ENCODE measurements at places on chromosomes 4 and X.

GRCh38 chr4:152247271-152247975 is 288.5 kb downstream of the FBXW7 start:
- no peak for DNase-seq

DNA sequence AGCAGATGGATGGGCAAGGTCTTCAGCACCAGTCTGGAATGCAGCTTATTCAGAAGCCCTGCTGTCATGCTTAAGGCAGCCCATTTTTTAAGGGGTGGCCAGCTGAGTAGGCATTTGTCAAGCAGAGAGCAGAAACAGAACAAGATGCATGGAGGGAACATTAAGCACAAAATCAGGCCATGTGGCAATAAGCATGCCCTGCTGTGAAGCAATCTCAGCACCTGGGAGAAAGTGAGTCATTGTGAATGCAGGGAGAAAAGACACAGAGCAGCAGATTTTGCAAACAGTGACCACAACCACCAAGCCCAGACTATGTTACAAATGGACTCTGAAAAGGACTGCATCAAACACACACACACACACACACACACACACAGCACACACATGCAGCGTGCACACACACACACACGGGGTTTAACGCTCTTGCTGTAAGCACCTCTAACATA is 94.1 kb upstream of the GALNT7 start:
- peak; percentile 87 for DNase-seq

DNA sequence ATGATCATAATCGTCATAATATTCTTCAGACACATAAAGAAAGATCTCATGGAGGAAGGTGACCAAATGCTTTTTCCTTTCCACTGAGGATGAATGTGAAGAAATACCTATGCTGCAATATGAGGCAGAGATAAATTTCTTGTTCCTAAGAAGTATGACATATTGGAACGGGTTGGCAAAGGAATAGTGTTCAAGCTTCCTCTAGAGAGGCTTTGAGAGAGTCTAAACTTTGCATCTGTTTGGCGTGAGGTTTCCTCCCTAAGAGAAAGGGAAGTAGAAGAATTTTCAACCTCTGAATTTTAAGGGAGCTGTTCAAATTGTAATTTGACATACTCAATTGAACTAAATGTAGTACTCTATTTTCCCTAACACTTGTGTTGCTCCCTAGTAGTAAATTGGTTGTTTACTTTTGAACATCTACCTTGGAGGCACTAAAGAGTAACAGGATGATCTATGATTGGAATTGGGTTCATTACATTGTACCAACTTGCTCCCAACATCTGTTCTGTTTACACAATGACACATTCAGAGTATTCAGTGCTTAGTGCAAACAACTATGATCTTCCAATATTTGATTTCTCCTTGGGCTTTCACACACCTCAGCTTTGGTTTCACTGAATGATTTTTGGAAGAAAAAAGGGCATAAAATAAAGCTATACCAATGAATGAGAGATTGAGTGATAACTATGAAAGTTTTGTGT is 122.0 kb downstream of the CORIN start:
- peak; percentile 50 for DNase-seq

GRCh38 chrX:16436348-16437188 is 213.4 kb upstream of the S100G start:
- peak; percentile 56 for DNase-seq

- no peak for DNase-seq
These were observed 4.2 kb upstream of the EFNB1 start for GRCh38 chrX:68824565-68825125.

DNA sequence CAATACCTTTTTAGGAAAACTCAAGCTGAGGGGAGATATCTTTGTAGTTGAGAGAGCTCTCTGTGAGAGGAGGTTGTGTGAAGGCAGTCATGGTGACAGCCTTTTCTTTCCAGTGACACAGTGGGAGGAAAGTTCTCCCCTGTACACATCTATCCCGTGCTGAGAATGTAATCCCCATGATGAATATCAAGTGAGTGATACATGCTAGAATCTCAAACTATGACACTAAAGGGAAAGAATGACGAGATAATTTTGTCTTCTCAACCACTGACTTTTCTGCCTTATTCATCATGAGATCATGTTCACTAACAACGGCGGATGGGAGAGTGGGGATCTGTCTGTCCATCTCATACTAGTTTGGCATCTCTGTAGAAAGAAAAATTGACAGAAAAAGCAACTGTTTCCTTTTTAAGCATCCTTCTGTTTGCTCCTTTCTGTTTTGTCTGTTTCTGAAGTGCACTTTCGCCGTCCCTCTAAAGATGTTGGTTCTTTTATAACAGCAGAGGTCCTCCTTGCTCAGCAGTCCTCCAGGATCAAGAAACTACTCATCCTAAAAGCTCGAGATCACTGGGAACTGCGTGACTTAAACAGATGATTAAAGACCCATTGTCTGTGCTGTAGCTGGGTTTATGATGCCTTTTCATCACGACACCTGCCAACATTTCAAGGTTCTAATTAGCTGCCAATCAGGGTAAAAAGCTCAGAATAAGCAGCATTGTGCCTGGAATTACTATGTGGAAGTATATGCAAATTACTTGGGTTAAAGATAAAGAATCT is 137.6 kb downstream of the DCK start:
- DNase-seq, result no peak

- DNase-seq, result no peak
These were observed 14.7 kb downstream of the RHOH start for GRCh38 chr4:40211224-40212185.

DNA sequence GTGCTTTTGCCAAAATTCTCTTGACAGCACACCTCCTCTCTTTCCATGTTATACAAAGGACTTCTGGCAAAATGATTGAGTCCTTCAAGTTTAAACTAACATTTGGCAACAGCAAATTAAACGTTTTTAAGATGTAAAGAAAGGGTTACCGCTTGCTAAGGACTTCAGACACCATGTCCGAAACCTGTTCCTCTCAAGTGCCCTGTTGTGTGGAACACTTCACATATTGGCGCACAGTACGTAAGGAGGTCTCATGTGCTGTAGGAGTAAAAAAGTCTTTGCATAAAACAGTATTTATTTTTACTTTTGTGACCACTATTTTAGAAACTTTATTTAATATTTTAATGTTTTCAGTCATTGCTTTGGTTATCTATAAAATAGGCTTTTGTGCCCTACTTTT is 33.7 kb upstream of the HPRT1 start:
- DNase-seq, result no peak

GRCh38 chr4:33911959-33912358 is 2332.4 kb downstream of the ARAP2 start:
- DNase-seq, result no peak

DNA sequence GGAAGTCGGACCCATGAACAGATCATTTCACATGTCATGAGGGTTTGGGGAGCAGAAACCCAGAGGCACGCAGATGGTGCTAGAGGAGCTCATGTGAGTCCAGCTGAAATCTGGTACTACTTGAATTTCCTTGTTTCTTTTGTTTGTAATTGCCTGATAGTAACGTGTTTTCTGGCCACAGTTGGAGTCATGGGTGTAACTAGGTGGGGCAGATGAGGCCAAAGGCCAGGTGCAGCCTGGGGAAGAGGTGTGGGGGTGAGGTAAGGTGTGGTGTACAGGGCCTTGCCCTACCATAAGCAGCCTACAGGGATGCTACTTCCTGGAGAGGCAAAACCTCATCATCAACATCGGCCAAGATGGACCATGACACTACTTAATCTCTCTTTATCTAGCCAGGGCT is 271.4 kb downstream of the PTTG2 start:
- DNase-seq, result no peak

GRCh38 chr4:155759372-155760252 is 791 bp downstream of the GUCY1B1 start:
- DNase-seq, result peak; percentile 1

DNA sequence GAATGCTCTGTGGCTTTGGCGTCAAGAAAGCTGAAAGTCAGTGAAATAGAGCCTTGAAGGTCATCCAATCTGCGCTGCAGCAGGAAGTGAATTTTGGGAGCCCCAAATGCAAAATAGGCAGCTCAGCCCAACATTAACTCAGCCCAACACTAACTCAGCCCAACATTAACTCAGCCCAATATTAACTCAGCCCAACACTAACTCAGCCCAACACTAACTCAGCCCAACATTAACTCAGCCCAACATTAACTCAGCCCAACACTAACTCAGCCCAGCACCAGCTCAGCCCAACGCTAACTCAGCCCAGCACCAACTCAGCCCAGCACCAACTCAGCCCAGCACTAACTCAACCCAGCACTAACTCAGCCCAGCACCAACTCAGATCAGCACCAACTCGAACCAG is 71.5 kb downstream of the SORBS2 start:
- DNase-seq, result no peak

DNA sequence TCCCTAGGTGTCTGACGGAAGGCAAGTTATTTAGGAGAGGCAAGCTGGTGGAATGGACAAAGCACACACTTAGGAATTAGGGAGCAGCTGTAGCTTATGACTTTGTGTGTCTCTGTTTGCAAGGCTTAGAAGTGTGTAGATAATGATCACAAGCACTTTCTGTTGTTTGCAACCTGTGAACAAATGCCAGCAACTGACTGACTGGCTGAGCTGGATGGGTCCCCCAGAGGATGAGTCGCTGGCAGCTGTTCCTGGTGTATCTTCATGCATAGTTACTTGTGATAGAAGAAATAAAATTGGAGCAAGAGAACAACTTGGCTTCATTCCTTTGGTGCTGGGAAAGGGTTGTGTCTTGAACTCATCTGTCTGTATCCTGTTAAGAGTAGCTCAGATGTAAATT is 64.2 kb upstream of the BEND4 start:
- no peak for DNase-seq

DNA sequence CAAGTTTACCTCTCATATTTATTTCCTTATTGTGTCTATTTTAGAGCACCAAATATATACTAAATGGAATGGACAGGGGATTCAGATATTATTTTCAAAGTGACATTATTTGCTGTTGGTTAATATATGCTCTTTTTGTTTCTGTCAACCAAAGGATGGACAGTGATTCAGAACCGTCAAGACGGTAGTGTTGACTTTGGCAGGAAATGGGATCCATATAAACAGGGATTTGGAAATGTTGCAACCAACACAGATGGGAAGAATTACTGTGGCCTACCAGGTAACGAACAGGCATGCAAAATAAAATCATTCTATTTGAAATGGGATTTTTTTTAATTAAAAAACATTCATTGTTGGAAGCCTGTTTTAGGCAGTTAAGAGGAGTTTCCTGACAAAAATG is 6.2 kb downstream of the FGB start:
- DNase-seq, result no peak

GRCh38 chrX:110142096-110142495 is 139.2 kb downstream of the TMEM164 start:
- no peak for DNase-seq

GRCh38 chrX:11438380-11438723 is 145.1 kb downstream of the AMELX start:
- DNase-seq, result no peak

- DNase-seq, result no peak
These were observed 77.0 kb downstream of the ATP8A1 start for GRCh38 chr4:42579903-42580302.

DNA sequence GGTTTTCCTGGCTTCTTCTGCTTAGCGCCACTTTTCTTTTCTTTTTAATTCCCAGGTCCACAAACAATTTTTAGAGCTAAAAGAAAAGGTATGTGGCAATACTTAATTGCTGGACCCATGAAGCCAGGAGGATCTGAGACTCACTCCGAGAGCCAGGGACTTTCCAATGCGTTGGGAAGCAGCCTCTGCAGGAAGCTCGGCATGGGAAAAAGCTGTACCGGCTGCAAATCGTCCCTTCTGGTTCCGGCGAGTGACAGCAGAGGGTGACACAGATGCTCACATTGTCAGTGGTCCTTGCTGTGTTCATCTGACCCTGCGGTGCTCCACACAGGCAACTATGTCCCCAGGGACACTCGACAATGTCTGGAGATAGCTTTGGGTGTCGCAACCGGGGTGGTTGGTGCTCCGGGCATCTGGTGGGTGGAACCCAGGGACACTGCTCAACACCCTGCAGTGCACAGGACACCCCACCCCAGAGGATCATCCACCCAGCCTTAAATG is 164.0 kb downstream of the PRKX start:
- DNase-seq, result peak; percentile 75

DNA sequence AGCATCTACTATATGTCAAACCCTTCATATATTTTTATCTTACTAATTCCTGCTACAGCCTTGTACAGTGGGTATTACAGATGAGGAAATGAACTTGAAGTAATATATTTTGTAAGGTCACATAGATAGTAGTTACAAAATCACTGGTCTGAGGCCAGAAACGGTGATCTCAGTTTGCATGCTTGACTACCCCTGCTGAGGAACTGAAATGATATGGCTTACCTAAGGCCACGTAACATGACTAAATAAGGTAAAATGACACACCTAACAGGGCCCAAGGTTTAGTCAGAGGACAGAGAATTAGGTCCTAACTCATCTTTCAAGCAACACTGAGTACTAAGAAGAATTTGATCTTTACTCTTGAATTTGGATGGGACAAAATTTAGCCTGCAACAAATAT is 1.5 kb upstream of the COMMD8 start:
- DNase-seq, result peak; percentile 33

DNA sequence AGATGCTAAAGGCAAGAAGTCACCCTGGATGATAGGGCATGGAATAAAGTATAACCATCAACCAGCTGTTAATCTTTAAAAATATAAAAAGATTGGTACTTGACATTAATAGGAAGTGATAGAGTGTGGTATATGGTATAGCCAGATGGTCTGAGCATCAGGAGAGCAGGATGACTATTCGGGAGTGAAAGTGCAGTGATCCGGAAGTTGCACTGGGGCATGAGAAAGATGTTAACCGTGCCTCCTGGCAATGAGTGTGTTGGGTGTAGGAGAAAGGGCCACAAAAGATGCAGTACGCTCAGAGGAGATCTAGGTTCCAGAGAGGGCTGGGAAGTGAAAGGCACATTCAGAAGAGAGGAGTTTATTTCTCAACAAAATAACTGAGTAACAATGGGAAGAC is 65.0 kb downstream of the TSPAN7 start:
- no peak for DNase-seq

DNA sequence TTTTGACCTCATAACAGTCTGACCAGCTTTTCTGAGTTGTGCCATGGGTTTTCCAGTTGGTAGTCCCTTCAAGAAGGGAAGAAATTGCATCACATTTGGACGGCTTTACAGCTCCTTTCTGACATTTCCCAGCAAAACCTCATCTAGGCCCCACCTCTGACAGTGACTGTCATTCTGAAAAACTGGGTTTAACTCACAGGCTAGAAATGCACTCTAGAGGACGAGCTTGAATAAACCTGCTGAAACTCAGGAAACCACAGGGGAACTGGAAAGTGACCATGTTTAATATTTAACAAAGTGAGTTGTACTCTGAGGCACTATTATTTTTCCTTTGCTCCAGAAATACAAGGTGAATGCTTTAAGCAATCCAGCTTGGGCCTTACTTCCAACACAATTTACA is 434.3 kb upstream of the RASGEF1B start:
- no peak for DNase-seq

GRCh38 chr4:105246712-105247111 is 100.0 kb downstream of the TET2 start:
- no peak for DNase-seq

- no peak for DNase-seq
These were observed 100.6 kb downstream of the GC start for GRCh38 chr4:71683309-71683708.
